GM06990 (cell line): ENCODE measurements at places on chromosomes 13 and 19.

DNA sequence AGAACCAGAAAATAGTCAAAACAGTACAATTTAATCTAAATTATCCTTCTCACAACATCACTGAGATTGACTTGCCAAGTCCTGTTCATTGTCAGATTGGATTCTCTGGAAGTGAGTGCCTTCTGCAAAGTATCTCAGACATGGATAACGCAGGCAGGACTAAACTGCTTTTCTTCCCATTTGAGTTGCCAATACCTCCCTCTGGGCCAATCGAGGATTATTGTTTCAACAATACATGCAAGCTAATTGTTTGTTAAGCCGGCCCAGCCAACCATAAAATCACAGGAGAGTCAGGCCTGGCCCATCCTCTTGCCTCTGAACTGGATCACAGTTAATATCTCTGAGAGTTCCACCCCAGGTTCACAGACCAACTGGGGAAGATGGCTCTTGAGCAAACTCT is 240.0 kb downstream of the ENOX1 start:
- DNase-seq: no peak

DNA sequence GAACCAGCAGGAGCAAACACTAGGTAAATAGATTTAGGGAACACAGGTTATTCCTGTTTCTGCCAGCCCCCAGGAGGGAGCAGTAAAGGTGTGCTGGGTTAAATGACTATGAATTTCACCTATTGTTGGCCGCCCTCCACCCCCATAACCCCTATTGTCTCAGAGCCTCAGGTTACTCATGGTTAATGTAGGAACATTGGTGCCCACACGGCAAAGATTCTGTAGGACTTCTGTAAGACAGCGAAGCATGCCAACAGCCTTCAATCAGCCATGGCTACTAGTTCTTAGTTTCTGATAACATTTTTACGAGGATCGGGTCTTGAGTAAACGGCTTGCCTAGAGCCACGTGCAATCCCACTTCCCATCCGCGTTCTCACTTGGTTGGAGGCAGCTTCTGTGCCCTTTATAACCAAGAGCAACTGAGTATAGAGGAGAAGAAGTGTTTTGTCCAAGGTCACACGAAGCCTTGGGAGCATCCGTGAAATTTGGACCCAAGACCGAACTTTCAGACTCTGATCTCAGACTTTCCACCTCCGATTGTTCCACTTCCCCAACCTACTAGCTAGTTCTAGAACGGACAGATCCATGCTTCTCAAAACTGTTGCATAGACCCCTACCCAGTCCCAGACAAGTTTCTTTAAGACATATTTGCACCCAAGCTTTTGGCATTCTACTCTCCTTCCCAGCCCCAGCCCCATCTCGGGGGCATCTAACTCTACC is 5.1 kb upstream of the CACNG8 start:
- DNase-seq: no peak

DNA sequence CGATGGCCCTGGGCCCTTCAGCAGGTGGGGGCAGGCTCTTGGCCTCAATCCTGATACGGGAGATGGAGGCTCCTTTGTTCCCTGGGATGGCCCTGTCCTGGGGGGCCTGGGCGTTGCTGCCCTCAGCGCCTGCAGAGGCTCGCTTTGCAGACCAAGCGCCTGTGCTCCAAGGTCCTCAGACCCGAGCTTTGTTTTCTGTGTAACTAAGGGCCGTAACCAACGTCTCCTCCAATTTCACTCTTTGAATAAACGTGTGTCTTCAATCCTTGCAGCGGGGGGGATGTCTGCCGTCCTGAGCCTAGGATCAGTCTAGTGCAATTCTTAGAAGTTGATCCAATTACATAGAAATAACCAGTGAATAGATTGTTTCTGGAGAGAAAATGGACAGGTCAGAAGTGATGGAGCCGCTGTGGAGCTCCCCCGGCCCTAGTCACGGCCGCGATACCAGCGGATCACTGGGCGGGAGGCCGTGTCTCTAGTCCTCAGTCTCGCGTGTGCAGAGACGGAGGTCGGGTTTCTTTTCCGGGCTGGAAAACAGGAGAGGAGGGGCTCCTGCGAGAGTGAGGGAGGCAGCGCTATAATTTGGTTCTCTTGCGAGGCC is 5.3 kb downstream of the PTBP1 start:
- DNase-seq: no peak

- DNase-seq: no peak
These were observed 224.4 kb downstream of the OXGR1 start for GRCh38 chr13:96769874-96770273.

GRCh38 chr19:29092712-29093552 is 120.0 kb downstream of the UQCRFS1 start:
- DNase-seq: no peak

- no peak for DNase-seq
These were observed at the start of gene DIRAS1 for GRCh38 chr19:2720777-2721569. TSS of gene DIRAS1 (minus strand) at chr19:2721372. CDS start at chr19:2717806, 3,566 bp downstream.

- no peak for DNase-seq
These were observed 335.1 kb downstream of the GPC6 start for GRCh38 chr13:93561576-93562225.

GRCh38 chr13:44079413-44080205 is 199.9 kb downstream of the LACC1 start:
- DNase-seq: no peak

GRCh38 chr13:39897636-39898035 is 242.2 kb downstream of the COG6 start:
- DNase-seq: no peak
